ENCODE measurements at places on chromosomes 5 and 9.

DNA sequence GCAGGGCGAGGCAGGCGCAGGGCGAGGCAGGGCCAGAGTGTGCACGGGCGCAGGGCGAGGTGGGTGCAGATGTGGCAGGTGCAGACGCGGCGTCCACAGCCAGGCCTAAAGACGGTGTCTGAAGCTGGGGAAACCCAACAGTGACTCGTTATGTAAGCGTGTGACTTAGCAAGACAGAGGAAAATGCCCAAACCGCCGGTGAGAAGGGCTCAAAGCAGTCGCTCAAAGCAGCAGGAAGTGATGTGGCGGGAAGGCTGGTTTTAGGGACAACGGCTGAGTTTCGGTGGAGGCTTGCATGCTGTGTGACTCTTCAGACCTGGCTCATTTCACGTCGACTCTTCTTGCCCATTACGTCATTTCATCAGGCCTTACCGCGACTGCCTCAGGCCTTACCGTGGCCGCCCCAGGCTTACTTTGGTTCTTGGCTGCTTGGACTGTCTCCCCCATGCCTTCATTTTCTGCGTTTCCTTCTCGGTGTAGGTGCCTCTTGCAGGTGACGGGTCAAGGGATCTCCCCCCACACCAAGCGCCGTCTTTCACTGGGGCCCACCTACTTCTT, 50.5 kb upstream of the EXOC3 start:
- peak; percentile 78 for DNase-seq

DNA sequence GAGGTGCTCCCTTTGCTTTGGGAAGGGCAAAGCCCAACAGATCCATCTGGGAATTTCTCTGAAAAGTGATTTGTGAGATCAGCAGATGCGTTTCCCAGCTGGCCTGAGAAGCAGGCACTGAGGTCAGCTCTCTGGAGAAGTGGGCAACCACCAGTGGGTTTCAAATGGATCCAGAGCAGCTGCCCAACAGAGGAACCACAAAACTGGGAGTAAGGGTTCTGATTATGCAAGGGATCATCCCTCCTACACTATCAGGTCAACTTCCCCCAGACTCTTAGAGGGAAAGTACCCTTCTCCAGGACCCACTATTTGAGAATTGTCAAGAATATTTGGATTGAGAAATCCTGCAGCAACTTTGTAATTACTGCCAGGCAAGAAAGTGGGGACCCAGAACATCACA, 21.7 kb downstream of the CCL28 start:
- no peak for DNase-seq

DNA sequence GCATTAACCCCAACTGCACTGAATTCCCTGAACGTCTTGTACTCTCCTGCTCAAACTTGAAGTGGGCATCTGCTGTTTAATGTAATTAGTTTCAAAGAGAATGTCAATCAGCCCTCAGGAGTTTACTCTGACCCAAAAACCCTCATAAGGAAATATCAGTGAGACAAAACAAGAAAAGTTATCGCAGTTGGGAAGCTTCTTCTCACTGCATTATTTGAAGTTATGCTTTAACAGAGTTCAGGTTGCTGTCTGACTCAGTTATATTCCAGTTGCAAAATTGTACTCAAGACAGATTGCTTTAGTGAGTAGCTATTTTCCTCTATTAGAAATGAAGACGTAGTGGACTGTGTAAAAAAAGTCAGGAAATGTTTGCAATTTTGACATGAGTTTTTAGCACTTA, 52.1 kb downstream of the PPIC start:
- DNase-seq, result no peak

GRCh38 chr5:157384971-157385709, 74.9 kb upstream of the NIPAL4 start:
- no peak for DNase-seq

DNA sequence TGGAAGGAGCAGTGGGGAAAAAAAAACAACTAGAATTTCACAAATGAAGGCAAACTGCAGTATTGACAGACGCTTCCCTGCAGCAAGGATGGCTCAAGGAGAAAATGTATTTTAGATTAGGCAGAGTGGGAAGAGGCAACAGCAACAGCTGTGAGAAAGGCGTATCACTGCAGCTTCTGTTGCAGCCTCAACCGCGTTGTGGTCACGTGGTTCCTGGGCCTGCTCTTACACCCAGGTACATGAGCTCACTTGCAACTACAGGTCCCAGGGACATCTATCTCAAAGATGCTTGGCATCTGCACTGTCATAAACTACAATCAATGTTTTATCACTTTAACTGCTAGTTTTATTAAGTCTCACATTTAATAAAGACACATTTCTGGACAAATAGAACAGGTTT, 36.0 kb upstream of the GOLM1 start:
- no peak for DNase-seq

GRCh38 chr9:114935119-114935518, 4.7 kb upstream of the TNFSF8 start:
- DNase-seq, result no peak

DNA sequence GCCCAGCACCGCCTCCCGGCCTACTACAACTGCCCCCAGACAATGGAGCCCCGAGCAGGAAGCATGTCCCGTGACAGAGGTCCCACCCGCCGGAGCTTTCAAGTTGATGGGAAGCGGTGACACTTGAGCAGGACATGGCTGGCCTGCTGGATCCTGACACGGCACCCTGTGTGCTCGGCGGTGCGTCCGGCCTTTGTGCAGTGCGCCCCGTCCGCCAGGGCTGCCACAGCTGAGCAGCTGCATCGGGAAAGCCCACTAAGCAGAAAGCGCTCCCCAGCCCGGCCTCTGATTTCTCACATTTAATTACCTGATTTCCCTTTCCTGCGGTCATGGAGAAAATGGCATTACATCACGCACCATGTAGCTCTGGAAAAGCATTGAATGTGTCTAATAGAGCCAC, 611.9 kb downstream of the IRX1 start:
- DNase-seq, result no peak

DNA sequence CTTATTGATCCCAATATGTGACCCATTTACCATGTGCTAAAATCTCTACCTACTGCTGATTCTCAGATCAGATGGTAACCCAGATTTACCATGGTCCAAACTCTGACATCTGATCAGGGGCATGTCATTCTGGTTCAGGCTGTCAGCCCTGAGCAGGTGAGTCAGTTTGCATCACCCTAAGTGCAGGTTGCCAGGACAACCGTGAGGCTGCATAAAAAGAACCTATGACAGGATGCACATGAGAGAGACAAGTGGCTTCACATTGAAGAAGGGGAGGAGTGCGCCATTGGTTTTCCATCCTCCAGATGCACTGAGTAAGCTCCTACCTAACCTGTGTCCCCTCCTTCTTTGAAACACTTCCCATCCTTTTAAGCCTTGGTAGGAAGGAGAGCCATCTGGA, 801 bp upstream of the PRSS3 start:
- DNase-seq, result no peak

DNA sequence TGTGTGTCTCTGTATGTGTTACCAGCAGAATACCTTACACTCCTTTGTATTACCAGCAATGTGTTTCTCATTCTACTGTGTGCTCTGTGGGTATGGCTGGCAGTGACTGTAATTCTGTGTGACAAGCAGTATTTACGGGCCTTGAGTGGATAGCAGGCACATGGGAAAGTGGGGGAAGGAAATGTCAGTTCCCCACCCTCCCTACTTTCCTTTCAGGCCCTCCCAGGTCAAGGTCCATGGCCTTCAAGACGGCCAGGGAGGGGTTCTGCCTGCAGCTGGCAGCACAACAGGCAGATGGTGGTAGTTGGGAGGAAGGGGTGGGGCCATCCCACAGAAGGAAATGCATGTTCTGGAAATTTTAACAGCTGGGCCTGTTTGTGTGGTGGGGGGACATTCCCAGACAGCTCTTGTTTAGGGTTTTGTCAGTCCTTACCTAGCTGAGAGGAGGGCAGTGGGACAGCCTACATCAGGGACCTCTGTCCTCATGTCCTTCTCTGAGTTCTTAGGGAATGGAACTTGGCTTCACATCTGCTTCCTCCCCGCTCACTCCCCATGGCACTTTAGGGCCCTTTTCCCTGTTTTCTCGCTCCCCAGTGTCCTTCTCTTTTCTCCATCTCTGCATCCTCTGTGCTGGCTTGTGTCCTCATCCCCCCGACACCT, 14.6 kb upstream of the TNIP1 start:
- DNase-seq, result no peak

DNA sequence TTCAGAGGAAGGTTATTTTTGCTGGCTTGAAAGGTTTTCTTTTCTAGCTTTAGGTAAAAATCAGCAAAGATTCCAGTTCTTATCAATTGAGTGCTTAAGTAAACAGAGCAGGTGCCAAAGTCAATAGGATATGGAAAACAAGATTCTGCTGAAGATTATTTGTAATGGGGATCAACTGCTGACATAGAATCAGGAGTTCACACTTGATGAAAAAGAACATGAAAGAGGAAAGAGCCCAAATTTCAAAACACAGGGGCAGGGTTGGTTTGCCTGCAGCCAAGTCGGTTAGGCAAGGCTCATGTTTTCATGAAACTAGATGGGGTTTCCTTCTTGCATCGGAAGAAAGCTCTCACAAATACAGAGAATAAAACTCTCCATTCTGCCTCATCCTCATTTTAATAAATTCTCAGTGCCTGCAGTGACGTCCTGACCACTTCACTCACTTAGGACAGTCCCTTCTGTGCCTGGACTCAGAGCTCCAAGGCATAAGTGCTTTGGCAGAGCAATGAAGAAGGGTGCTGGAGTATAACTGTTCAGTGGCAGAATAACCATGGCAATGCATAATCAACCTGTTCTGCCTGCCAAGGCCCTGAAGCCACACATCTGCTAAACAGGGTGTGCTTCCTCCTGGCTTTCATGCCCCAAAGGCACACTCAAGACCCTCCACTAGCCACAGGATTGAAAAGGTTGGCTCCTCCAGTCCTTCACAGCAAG, 179.6 kb downstream of the GNAQ start:
- no peak for DNase-seq

DNA sequence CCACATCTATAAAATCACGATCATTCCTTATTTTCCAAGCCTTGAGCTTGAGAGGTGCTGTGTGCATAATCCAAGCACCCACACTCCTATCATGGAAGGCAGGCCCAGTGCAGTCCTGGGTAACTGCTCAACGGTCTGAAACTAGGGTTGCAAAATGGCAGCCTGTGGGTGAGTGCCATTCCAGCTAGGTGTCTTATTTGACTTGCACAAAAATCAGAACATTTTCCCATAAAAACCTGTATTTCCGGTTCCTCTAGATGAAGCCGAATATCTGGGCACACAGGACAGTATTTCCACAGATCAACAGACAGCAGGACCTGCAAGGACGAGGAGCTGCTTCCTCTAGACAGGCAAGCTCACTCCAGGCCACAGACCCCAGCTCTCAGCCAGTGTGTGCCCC, 588.8 kb downstream of the BNC2 start:
- no peak for DNase-seq

DNA sequence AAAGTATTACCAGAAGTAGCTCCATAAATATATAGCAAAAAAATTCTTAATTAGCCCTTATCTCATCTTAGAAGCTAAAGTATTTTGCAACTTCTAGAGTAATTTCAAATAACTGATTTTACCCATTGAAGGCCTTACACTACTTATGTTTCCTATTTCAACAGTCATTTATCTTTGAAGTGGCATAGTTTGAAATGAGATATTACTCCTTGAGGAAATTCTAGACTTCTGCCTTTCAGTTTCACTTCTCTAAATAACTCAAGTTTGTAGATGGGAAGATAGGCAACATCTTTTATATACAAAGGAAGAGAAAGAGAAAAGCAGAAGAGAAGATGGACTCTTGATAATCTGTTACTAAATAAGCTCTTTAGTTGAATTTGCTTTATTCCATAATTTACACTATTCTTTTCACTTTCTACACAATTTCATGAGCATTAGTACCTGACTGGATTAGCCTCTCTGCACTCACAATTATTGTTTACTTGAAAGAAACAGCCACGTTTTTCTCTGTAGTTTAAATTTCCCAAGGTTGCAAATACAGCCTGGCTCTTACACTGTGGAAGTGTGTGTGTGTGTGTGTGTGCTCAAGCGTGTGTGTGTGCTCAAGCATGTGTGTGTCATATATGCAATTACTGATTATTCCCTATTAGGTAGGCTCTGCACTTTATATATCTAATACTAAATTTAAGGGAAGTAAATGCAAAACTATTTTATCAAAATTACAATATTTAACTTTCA, 60.6 kb upstream of the EMB start:
- DNase-seq, result no peak

DNA sequence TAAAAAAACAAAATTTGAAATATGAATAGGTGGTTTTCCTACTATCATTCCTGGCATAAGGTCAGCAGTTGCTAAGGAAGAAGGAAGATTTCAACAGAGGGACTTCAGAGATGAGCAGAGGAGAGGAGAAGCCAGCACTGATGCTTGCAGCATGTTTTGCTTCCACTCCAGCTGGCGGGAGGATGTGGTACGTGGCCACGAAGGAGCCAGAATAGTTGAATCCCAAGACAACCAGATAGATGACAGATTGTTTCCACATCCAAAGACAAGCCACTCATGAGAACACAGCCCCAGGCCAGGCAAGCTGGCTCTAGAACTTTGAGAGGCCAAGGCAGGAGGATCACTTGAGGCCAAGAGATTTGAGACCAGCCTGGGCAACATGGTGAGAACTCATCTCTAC, 15.1 kb downstream of the TIMD4 start:
- DNase-seq, result no peak

Measured in stimulated activated CD4-positive, alpha-beta T cell treated with anti-CD3 and anti-CD28 coated beads, Interleukin-4, amount 100 ng/mL, for 1 hour (primary cell).